ENCODE measurements at places on chromosomes 2 and 18.

GRCh38 chr18:63741769-63742168 is 33.4 kb upstream of the SERPINB7 start:
- DNase-seq: peak; percentile 61

GRCh38 chr2:211816754-211817153 is 721.8 kb downstream of the ERBB4 start:
- no peak for DNase-seq

- DNase-seq: no peak
Observed at GRCh38 chr18:47680488-47680887, 250.0 kb downstream of the SMAD2 start.

GRCh38 chr2:144550084-144550483 is 30.2 kb upstream of the ZEB2 start:
- no peak for DNase-seq

GRCh38 chr2:156057647-156058046 is 274.9 kb downstream of the NR4A2 start:
- no peak for DNase-seq

- DNase-seq: peak; percentile 42
Observed at GRCh38 chr18:50099725-50100407, 95.1 kb downstream of the MYO5B start.

GRCh38 chr2:42187886-42188285 is 18.7 kb downstream of the EML4 start:
- no peak for DNase-seq

- no peak for DNase-seq
Observed at GRCh38 chr2:48450936-48451602, 78.9 kb upstream of the STON1 start.

DNA sequence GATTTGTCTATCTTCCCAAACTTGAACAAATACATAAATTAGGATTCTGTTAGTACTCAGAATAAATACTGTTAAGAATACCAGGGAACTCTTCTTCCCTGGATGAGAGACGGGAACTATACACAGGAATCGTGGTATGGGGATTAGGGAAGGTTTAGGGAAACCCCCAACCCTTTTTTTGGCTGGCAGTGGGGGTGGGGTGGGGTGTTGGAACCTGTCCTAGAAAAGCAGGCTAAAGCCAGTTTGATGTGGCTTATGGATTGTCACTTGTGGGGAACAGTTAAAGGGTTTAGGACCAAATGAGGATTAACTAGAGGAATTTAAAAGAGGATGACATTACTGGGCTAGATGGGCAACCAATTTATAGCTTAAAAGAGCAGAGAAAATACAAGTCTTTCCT is 1.8 kb downstream of the SLC4A10 start:
- no peak for DNase-seq

DNA sequence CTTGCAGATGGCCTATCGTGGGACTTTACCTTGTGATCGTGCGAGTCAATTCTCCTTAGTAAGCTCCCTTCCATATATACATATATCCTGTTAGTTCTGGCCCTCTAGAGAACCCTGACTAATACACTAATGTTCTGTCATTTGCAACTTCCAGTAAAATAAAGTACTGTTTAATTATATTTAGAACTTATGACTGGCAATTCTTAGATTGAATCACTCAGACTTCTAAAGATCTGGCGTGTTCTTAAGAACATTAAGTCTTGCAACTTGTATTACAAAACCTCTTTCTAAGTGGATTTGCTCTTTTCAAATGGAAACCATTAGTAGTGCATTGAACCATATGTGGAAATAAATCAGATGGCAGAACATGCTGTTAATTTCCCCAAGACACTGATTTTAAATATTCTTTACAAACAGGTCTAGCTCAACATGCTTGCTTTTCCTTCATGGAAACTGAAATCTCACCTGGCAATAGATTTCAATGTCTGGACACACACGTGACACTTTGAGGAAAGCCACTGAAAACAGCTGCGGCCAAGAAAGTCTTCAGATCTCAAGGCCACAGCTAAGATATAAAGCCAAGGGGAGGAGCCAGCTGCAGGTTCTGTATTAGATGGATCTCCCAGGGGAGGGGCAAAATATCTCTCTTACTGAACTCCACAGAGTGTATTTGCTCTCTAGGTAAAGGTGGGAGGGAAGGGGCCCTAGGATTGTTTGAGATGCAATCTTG is 50.6 kb downstream of the PMAIP1 start:
- peak; percentile 13 for DNase-seq

GRCh38 chr2:24304631-24305030 is 55.7 kb downstream of the ITSN2 start:
- DNase-seq: peak; percentile 27

GRCh38 chr2:189066037-189066436 is 91.9 kb downstream of the COL3A1 start:
- DNase-seq: no peak
